ENCODE measurements at places on chromosomes 7 and 10.

- no peak for DNase-seq
Measured at GRCh38 chr7:18590744-18591340, 95.3 kb downstream of the HDAC9 start.

DNA sequence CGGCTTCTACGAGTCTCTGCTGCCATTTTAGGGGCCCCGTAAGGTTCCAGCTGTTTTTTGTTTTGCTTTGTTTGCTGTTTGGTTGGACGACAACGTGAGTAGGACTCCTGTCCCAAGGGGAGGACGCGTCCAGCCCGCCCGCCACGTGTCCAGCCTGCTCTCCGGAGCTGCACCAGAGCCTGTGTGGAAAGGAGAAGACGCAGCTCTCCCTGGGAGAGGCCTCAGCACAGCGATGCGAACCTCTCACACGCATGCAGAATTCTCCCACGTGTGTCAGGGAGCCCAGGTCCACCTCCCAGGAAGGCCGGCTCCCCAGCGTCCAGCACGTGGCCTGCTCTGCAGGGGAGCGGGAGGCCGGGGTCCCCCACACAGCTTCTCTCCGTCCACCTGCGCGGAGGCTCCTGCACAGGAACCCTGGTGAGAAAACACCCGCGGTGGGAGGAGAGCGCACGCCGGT is 36.4 kb upstream of the DNAJB6 start:
- no peak for DNase-seq

GRCh38 chr7:129468547-129468946 is 33.8 kb upstream of the SMKR1 start:
- DNase-seq: no peak

GRCh38 chr7:38220452-38220851 is 42.4 kb downstream of the STARD3NL start:
- DNase-seq: no peak

- DNase-seq: no peak
Measured at GRCh38 chr10:43739161-43739560, 90.5 kb upstream of the ZNF32 start.

Data from sciatic nerve (tissue), 2 donors.